ENCODE measurements at places on chromosomes 6 and 20.

DNA sequence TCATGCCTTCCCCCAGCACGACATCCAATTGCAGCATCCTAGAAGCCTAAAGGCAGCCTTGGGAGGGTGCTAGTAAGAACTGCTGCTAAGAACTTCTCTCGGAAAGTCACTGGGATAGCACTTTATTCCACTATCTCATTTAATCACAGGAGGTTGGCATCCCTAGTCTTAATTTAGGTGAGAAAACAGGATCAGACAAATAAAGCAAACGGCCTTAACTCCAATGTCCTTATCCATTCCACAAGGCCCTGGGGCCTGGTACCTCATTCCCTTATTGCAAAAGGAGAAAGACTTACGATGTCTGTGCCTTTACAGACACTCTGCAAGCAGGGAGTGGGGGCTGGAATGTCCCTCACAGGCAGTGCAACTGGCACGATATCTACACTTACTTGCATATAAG is 60.7 kb downstream of the BFSP1 start:
- no peak for DNase-seq

DNA sequence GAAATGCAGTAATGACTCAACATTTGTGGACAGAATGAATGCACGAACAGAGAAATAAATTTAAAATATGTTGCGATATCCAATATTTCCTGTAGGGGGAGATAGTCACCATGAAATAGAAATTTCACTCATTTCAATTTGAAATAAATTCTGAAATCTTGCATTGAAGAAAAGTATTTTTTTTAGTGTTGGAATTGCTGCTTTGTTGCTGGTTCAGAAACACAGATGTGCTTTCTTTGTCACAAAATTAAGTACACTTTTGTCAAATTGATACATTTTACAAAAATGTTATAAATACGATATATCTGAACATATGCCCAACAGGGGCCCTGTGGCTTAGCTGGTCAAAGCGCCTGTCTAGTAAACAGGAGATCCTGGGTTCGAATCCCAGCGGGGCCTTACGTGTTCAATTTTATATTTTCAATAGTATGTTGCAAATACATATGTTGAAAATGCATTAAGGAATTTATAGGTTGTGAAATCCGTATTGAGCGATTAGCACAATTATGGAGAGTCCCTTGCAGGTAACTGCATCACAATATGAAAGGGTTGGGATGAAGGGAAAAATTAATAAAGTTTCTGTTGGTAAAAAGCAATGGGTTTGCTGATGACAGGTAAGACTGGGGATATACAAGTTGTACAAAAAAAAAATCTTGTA is 85.4 kb upstream of the PRSS16 start:
- DNase-seq, result peak; percentile 52

- DNase-seq, result no peak
Observed at GRCh38 chr20:53337390-53338101, 256.1 kb downstream of the ZNF217 start.

- no peak for DNase-seq
Observed at GRCh38 chr6:30960907-30961673, 20.3 kb downstream of the MUCL3 start.

- no peak for DNase-seq
Observed at GRCh38 chr6:118397671-118398465, 150.2 kb upstream of the PLN start.

DNA sequence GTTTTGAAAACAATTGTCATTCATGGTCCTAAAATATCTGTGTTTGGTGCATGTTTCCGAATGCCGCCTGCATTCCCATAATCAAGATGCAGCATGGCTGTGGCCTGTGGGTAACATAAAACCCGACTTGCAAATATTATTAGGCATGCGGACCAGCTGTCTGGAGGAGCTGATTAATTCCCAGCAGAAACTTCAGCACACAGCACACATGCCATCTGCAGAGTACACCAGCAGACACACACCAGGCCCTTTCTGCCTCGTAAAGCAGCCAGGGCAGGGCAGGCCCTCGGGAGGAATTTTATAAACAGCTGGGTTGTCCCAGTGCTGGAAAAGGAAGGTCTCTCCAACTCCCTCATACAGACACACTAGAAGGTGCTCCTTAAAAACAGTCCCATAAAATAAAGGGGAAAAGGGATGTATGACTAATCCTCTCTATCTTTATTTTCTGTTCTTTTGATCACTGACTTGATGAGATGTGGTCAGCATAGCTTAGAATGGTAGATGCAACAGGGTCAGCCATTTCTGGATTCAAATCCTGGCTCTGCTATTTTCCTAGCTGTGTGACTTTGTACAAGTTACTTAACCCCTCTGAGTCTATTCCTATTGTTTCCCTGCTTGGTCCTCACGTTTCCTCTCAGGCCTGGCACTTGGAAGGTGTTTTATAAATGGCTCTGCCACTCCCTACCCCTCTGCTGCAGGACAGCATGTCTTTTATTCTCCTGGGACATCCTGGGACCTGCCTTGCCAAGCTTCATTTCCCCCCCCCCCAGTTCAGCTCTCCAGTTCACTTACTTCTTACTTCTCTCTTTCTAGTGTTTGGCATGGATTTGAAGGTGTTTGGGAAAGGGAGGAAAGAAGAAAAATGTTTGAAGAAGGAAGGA is 85.9 kb upstream of the TRAF3IP2 start:
- DNase-seq, result no peak

- peak; percentile 12 for DNase-seq
Observed at GRCh38 chr6:42453654-42454427, 2.1 kb upstream of the TRERF1 start.

DNA sequence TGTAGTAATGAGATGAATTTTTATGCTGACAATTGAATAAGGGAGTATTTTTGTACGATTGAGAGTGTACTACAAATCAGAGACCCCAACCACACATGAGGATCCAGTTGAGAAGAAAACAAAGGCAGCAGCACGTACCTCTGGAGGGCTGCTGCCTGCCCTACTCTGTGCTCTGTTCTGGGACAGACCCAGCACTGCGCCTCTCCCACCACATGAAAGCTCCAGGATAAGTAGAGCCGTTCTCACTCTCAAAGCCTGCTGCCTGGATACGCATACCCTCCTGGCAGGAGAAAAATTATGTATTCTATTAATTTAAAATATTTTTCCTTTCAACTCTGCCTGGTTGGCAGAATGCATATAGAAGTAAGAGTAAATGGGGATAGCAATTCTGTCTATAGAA is 11.5 kb upstream of the TRAF3IP2 start:
- no peak for DNase-seq

DNA sequence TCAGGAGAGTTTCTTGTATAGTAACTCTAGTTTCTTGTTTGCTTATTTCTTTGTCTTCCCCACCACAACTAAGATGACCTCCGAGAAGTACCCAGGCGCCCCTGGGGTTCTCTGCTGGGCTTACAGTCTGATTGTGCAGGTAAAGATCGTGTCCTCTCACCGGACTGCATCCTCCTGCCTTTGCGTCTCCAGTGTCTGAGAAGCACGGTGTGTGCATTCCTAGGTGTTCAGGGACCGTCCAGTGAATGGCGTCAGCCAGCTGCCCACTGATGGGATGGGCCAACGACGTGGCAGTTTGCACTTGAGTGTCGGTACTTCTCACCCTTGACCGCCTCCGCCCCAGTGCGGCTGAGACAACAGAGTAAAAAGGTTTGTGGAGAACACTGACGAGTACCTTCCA is 56.0 kb upstream of the NFATC2 start:
- DNase-seq, result no peak

GRCh38 chr6:152573762-152574161 is 63.4 kb downstream of the SYNE1 start:
- DNase-seq, result no peak

DNA sequence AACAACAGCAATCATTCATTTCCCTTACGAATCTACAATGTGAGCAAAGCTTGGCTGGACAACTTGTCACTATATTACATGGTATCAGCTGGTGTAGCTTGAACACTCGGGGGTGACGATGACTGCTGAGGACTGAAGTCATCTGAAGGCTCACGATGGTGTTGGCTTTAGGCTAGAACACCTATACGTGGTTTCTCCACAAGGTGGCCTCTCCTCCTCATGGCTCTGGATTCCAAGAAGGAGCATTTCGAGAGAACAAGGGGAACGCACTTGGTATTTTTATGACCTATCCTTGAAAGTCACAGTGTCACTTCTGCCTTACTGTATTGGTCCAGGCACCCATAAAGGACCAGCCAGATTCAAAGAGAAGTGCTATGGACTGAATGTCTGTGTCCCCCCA is 37.5 kb upstream of the ADGRF1 start:
- no peak for DNase-seq

DNA sequence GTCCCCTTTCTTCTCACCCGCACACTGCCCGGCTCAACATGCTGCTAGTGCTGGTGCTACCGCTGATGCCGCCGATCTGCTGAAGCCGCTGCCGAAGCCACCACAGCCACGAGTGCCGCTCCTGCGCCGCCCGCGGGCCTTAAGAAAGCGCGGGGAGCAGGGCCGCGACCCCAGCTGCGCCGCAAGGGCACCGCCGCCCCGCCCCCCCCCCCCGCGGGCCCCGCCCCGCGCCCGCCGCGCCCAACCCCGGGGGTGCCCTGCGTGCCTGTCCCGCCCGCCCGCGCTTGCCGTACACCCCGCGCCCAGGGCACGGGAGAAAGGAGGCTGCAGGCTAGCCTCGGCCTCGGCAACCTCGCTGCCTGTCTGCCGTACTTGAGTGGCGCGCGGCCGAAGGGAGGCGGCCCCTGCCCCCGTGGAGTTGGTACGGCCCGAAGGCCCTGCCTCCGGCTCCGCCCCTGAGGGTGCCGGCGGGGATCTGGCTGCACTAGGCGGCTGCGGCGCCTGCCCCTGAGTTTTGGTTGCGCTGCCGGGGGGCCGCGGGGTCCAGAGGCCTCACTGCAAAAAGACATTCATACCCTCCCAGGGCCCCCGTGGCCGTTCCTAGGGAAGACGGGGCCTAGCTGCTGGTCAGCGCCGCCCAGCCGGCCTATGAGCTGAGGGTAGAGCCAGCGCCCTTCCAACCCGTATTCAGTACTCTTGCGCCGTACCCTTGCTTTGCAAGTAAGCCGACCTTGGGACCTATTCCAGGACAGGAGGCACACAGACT is at the start of gene SOD2:
TSS of gene SOD2 (minus strand) at position 114 of the 766 bp plus-strand sequence. CDS start at position 40, 74 bp downstream.
- DNase-seq, result peak; percentile 87

DNA sequence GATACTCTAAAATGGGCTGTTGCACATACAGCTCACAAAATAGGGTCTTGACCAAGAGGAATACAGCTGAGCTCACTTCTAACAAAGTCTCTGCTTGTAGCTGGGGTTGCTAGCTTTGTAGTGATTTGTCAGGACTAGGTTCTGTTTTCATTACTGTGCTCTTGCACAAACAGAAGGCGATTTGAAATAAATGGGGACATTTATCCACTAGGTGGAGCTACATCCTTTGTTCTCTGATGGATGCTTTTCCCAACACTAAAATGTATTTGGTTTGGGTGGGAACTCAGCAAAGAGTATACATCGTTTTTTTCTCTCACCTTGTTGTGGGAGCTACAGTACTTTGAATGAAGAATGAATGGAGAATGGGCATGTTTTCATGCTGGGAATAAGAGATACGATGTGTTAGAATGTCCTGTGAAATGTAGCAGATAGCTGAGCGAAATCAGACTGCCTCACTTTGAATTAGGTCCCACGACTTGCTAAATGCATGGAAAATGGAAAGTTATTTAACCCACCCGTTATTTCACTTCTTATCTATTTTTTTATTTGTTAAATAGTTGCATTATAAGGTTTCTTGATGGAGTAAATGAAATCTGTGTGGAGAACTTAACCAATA is 494.7 kb upstream of the MAP3K7 start:
- DNase-seq, result peak; percentile 38

DNA sequence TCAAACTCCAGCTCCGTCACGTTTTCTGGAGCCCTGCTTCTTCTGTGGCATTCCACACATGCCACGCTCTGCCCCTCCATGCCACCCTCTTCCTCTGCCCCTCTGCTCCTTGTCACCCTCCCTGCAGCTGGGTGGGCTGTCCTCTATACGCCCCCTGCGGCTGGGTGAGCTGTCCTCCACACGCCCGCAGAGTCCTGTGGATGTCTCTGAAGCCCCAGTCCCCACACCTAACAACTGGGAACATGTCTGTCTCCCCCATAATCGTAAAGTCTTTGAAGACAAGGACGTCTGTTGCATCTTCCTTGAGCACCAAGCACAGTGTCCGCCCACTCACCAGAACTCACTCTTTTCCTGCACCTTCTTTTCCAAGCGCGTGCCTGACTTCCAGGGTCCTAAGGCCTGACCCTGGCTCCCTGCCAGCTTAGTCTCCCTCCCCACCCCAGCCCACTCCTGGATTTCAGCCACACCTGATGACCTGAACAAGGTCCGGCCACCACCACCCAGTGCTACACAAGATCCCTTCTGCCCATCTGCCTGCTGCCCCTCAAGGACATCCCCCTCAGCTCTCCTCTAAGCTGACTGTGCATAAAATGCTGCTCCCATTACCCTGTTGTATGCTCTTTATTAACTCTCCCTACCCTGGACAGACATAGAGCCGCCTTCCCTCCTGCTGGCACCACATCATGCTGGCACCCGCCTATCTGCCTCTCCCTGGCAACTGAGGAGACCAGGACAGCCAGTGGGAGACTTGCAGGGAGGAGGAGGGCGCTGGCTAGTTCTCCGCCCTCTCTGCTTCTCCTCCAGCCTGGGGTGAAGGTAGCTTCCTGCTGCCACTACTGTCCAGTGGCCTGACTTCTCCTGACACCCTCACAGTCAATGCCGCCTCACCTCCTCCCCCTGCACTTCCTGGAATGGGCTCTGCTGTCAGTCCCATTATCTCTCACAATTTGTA is 10.7 kb upstream of the PRR18 start:
- DNase-seq, result no peak

GRCh38 chr20:52787962-52788361 is 184.2 kb upstream of the TSHZ2 start:
- DNase-seq, result no peak
